ENCODE measurements at places on chromosomes 7 and 10.

DNA sequence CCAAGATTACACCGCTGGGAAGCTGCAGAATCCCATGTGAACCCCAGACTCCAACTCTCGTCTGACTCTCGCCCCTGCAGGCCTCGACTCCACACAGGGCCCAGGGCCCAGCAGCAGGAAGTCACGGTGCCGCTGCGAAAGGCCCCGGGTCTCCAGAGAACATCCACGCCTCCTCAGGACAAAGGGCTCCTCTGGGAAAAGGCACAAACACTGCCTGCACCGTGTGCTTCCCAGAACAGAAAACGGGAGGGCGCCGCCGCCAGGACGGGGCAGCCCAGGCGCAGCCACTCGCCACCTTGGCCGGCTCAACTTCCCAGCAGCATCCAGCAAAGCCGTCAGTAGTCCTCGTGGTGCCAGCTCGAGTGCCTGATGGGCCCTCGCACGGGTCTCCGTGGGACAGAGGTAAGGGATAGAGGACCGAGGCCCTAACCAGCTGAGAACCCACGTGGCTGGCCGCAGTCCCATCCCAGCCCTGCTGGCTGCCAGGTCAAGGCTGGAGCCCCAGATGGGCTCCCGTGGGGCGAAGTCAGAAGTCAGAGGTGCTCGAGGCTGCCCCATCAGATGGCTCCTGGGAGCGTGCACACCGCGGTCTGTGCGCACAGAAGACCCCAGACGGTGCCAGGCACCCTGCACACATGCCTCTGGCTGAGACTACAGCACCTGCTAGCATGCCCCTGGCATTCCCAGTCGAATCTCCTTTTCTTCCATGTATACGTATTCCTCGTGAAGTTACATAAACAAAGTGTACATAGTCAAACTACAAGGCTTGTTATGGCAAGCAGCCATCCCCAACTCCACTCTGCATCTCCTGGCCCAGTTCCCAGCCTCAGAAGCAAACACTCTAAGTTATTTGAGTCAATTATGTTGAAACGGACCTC is 60.2 kb downstream of the MAD1L1 start:
- DNase-seq: peak; percentile 95

DNA sequence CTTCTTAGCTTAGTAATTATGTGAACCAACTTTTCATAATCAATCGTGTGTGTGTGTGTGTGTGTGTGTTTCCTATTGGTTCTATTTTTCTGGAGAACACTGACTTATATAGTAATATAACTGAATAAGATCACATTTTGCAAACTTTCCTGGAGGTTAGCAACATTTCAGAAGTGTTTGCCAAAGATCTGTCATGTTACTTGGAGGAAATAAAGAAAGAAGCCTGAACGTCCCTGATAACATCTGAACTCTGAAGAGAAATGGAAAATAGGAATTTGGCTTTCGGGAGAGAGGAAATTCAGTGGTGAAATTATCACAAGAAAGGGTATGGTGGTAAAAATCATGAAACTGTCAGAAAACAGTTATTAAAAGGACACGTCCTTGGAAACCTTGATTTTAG is 984.4 kb upstream of the AUTS2 start:
- no peak for DNase-seq

DNA sequence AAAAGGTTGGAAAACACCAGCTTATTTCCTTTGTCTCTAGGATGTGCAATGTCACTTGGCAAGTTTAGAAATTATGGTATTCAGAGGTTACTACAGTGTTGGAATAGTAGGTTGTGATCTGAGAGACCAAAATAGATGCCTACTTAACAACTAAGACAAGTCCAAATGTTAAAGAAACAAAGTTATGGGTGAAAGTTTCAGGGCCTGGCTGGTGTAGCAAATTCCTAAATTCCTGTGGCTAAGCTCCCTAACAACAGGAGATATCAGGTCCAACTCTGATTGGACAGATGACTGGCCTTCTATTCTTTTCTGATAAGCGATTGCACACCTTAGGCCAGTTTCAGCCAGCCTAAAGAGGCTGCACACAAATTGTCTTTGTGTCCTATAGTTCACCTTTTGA is 873.5 kb downstream of the REEP3 start:
- DNase-seq: peak; percentile 51

DNA sequence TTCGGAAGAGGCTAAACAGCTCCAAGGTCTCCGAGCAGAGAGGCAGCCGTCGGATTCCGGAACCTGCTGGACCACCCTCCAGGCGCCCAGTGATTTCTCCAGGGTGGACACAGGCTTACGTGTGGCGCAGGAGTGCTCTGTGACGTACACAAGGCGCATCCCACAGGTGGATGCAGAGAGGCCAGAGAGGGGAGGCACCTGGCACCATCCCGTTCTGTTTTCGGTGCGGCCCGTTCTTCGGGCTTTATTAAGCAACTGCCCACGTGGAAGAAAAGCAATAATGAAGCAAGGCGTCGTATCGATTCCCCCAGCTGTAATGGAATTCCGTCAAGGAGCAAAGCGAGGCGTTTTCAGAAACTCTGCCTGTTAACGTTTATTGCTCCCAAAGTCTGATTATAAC is 163.6 kb downstream of the PTPRN2 start:
- DNase-seq: no peak
